A673 (cell line): ENCODE measurements at places on chromosomes 2 and 18.

DNA sequence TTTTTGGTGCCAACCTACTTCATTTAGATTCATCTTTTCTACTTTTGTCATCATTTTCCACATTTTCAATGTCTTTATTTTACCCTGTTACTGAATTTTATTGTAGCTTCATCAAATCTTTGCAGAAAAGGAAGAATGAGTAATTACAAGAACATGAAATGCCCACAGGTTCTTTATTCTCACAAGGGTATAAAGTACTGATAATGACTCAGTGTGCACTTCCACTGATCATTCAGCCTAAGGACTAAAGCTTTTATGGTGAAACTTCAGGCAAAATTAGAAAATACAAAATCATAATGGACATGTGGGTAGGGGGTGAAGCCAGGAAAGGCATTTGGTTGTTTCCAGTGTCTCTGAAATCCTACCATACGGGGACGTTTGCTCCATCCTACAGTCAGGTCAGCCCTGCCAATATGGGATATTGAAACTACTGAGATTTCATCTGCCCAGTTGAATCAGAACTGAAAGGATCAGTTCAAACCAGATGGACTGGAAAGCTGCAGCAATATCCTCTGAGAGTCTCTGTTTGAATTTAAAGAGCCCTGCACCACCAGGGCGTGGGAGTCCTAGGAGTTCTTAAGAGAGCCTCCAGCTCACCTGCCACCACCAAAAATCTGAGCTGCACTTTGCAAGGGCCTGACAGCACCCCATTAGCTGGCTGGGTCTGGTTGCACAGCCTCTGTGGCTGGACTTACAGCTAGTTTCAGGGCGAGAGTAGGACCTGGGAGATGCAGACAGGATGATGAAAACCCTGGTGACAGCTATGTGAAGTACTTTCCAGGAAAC lies 390.4 kb downstream of the CMPK2 start:
- no peak for DNase-seq

GRCh38 chr18:58691256-58691655 lies 20.0 kb downstream of the MALT1 start:
- no peak for DNase-seq

DNA sequence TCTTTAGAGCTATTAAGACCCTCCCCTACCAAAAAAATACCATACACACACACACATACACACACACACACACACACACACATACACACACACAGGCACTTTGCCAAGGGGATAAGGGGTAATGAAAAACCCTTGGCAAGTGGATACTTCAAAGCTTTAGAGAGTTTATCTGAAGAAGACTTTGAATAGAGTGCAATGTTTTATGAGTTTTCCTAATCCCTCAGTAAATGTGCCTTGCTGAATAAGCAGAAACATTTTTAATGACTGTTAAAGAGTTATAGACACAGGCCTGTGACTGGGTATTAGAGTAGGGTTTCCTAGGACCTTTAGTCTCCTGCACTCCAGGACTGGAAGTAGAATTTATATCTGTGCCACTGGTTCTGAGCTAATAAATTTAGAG lies 75.5 kb upstream of the CTAGE1 start:
- DNase-seq = peak; percentile 9

DNA sequence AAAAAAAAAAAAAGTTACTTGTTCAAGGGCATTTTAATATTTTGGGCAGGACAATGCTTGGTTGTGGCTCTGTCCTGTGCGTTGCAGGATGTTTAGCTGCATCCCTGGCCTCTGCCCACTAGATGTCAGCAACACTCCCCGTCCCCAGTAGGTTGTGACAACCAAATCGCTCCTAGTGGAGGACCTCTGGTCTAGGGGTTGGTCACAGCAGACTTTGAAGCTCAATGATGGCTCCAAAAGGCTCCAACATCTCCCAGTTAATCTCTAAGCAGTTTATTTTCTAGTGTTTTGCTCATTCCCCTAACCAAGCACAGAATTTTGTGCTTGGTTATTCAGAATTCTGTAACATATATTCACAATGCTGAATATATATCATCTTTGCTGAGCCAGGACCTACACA lies 67.0 kb downstream of the CHRNA1 start:
- peak; percentile 63 for DNase-seq

GRCh38 chr2:28342081-28342967 lies 50.3 kb upstream of the FOSL2 start:
- peak; percentile 19 for DNase-seq

GRCh38 chr2:28393114-28393836 lies 617 bp downstream of the FOSL2 start:
- DNase-seq = peak; percentile 64

DNA sequence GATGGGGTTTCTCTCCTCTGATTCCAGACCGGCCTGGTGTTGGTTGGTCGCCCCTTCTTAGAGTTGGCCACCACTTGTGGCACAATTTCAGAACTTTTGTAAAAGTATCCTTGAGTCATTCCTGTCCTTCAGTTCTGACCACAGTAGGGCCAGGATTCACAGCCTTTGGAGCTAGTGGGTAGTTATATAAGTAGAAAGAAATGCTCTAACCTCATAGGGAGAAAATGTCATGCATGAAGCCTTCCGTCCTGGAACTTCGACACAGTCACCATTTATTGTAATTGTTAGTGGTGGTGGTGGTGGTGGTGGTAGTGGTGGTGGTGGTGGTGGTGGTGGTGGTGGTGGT lies 65.4 kb downstream of the EPAS1 start:
- no peak for DNase-seq

DNA sequence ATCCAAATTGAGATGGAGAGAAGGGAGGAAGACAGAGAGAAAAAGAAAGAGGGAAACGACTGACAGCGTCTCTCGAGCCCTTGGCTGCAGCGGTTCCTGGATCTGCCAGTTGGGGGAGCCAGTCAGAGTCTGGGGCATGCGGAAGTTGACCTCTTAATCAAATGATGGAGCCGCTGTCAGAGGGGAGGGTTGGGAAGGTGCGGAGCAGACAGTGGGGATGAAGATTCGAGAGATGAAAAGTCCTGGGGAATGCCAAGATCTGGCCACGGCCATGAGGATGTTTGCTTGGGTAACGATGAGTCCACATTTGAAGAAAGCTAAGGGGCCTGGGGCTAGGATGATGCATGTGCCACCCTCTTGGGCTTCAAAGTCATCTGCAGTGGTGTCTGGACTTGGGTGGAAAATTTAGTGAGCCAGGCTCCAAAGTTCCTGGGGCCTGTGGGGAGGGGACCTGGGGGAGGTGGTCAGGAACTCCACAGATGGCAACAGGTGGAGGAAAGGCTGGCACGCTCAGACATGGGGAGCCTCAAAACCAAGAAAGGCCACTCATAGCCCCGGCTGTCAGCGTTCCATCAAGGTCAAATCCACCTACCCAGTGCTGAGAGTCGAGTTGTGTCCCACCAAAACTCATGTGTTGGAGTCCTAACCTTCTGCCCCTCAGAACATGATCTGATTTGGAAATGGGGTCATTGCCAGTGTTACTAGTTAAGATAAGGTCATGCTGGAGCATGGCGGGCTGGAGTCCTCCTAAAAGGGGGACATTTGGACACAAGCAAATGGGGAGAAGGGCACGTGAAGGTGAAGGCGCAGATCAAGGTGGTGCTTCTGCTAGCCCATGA lies 200.1 kb downstream of the NDUFA10 start:
- no peak for DNase-seq

DNA sequence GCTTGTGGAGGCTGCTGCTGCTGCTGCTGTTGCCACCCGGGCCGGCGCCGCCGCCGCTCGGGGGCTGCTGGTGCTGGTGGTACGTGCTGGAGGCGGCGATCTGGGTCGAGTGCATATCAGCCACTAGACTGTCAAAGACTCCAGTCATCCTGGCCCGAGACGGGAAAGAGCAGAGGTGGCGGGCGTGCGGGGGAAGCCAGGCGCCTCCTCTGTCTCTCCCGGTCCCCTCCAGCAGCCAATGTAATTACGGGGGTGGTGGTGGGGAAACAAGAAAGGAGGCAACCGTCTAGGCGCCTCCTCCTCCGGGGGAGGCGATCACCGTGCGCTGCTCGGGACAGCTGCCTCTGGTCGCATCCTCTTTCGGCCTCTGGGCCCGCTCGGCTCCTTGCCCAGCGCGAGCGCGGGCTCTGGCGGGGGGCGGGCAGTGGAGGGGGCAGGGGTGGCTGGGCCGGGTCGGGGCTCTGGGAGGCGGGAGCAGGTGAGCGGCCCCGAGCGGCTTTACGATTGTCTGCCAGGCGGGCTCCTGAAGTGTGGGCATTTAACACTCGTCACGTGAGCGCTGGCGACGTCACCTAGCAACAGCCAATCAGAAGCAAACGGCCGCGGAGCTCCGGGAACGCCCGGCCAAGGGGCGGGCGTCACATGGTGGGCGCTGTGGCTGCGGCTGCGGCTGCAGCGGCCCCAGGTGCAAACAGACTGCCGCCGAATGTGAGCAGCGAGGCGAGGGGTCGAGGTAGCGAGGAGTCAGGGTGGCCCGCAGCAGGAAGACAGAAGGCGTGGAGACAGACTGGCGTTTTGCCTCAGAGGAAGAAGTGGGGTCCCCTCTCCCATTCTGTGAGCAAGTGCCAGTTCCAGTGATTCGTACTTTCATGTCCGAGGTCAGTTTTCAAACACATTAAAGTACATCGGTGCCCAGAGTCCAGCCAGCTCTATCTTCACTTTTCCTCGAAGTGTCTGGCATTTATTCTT lies at the start of gene DLX2:
TSS of gene DLX2 (minus strand) at position 510 of the 969 bp plus-strand sequence. CDS start at position 148, 362 bp downstream.
- DNase-seq = peak; percentile 98

DNA sequence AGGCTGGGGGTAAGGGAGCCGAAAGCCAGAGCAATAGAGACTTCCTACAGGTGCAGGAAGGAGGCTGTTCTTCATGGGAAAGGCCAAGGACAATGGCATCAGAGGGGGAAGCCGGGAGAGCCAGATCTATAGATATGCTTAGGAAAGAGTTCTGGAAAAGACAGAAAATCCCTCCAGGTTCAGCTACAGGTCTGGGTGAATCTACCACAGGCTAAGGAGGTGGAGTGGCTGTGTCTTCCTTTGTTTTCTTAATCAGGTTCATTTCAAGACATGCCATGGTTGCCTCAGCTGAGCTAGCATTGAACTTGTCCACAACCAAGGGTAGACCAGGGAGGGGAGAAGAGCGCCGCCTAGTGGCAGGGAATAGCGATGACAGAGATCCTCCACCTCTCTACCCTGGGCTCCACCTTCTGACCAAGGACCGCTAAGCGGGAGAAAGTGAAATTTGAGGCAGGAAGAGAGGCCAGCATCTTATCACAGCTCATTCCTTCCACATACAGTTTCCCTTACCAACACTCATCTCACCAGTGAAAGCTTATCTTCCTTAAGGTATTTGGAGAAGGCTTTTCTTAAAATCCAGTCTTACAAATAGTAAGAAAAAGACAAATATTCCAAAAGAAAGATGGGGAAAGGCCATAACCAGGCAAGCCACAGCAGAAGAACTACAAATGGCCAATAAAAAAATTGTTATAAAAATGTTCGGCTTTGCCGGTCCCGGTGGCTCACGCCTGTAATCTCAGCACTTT lies 74.2 kb downstream of the VIT start:
- DNase-seq = peak; percentile 76

DNA sequence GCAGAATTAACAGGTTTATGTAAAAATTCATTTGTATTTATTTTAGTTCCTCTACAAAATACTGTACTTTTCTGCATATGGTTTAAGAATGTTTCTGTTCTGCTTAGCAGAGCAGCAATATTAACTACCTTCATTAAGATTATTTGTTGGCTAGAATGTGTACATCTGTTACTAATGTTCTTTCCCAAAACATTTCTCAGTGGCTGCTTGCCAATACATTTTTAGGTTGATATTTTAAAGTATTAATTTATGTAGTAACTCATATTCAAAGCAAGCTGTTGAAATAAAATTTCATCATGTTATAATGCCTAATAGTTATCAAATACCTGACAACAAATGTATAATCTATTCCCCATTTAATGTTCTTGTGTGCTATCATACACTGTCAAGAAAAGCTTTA lies 40.3 kb downstream of the PRKD3 start:
- no peak for DNase-seq

GRCh38 chr2:101251844-101252407 lies 760 bp upstream of the CNOT11 start:
- peak; percentile 7 for DNase-seq

DNA sequence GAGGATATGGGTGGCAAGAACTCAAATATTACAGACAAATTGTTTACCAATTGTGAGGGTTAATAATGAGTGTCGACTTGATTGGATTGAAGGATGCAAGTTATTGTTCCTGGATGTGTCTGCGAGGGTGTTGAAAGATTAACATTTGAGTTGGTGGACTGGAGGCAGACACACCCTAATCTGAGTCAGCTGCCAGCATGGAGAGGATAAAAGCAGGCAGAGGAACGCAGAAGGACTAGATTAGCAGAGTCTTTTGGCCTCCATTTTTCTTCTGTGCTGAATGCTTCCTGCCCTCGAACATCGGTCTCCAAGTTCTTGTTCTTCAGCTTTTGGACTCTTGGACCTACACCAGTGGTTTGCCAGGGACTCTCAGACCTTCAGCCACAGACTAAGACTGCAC lies 1503.7 kb downstream of the LRP1B start:
- no peak for DNase-seq
